ENCODE measurements at places on chromosomes 5 and 9. TPM values are rescaled to one million over a fixed set of nuclear protein-coding genes. Genes with fewer than 3 reads are reported as not detected.

PDE6A gene
- 0.30 TPM for total RNA-seq

SPINK6 gene
- 0.27 TPM for total RNA-seq

NUTM2F gene
- not detected for total RNA-seq

GRPEL2 gene
- 8.8 TPM for total RNA-seq

UNC13B gene
- total RNA-seq, result 12.8 TPM

PRUNE2 gene
- total RNA-seq, result 0.09 TPM

PCDHA10 gene
- 0.02 TPM for total RNA-seq

ZDHHC11 gene
- total RNA-seq, result 22.3 TPM

MAMDC2 gene
- total RNA-seq, result 0.34 TPM

NR2F1 gene
- total RNA-seq, result 4.3 TPM

GRIA1 gene
- total RNA-seq, result not detected

GPR150 gene
- 0.13 TPM for total RNA-seq

MOB3B gene
- 12.6 TPM for total RNA-seq

LCN2 gene
- total RNA-seq, result 7.2 TPM

SVEP1 gene
- 2.3 TPM for total RNA-seq

IL33 gene
- 0.27 TPM for total RNA-seq

HARS2 gene
- 35.2 TPM for total RNA-seq

PCDHB9 gene
- total RNA-seq, result 0.07 TPM

LRRC19 gene
- not detected for total RNA-seq

NR6A1 gene
- 1.9 TPM for total RNA-seq

SLC46A2 gene
- total RNA-seq, result not detected

PPP2R2B gene
- 0.09 TPM for total RNA-seq

PCDHB10 gene
- 0.06 TPM for total RNA-seq

SOX30 gene
- total RNA-seq, result not detected

P4HA2 gene
- 56.5 TPM for total RNA-seq

ANGPTL2 gene
- not detected for total RNA-seq

DNM1 gene
- 106 TPM for total RNA-seq

CCDC180 gene
- 0.62 TPM for total RNA-seq

GADD45G gene
- total RNA-seq, result 0.52 TPM

SRD5A1 gene
- 27.7 TPM for total RNA-seq

PTTG1 gene
- total RNA-seq, result 182 TPM

SHOC1 gene
- total RNA-seq, result 0.02 TPM

ADAMTS13 gene
- total RNA-seq, result 0.30 TPM

SLC27A6 gene
- total RNA-seq, result not detected

C9orf152 gene
- total RNA-seq, result 0.25 TPM

SH2D3C gene
- total RNA-seq, result 0.06 TPM

TEK gene
- 0.18 TPM for total RNA-seq

SEMA6A gene
- total RNA-seq, result 0.15 TPM

SV2C gene
- not detected for total RNA-seq

INPP5E gene
- 17.7 TPM for total RNA-seq

NUP214 gene
- 26.5 TPM for total RNA-seq

FBXL7 gene
- total RNA-seq, result 1.2 TPM

SLC1A3 gene
- 0.08 TPM for total RNA-seq

CYSRT1 gene
- total RNA-seq, result 4.7 TPM

All from A549 treated with dexamethasone at 1 μM for 4 hours (cell line).